ENCODE measurements at places on chromosomes 5 and 9. TPM values are rescaled to one million over a fixed set of nuclear protein-coding genes. Genes with fewer than 3 reads are reported as not detected.
A peak's percentile ranks its signal among the peaks of the same experiment; 100 is the strongest.

DNA sequence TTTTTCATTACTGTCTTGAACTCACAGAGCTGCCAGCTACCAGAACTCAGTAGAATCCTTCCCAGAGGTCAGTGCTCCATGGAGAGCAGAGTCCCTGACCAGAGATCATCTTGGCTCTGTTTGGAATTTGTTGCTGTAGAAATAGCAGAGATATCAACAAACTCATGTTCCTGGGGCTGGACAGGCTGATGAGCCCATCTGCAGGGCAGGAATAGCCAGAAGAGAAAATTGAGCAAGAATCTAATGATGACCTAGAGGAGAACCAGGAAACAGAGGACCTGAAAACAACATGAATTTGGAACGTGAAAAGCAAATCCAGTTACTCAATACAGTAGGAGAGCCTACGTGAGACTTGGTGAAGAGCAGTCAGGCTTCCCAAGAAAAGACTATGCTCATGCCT, 437.8 kb downstream of the PLK2 start:
- DNase-seq, result peak; percentile 42

DNA sequence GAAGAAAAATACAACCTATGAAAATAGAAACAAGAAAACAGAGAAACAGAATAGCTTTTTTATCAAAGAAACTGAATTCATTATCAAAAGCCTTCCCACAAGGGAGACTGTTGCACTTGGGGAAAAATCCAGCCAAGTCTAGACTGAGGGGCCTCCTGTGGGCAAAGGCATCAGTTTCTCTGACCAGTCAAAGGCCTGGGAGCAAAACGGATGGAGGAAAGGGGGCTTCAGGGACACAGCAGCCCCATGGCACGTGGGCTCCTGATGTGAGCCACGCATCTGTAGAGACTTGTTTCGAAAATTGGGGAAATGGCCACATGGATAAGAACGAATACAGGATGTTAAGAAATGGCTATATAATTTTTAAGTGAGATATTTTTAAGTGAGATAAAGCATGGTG, 21.1 kb downstream of the ZDHHC11B start:
- no peak for DNase-seq

ADAMTS16 gene
- total RNA-seq, result 2.6 TPM

DNA sequence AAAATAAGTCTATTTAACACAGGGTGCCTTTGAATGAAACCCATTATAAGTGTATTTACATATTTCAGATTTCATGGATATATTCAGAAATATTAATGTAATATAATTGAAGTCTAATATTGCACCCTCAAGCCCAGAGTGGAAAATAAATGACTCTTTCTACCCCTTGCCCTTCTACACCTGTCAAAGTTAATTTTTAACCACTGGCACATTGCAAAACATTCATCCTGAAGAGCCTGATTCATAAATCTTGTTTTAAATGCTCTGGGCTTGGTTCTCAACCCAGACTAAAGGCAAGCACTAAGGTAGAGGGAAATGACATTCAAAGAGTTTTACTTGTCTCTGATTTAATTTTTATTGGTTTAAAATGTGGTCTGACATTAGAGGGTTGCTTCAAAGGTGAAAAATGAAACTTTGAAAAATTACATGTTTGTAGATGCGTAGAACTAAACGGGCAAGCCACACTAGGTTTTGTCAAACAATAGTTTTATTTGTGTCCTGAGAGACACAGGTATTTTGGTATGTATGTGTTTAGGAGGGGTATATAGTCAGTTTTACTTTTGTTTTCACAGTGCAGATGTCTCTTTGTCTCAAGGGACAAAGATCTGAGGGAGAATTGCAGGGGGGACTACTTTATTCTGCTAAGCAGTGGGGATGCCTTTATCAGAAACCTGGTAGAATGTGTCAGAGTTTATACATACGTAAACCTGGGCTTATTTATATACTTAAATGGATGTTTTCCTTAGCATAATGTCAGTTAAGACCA, 69.7 kb downstream of the PIK3R1 start:
- DNase-seq, result no peak

GRCh38 chr9:90607701-90608516, 34.7 kb downstream of the DIRAS2 start:
- DNase-seq, result no peak

S1PR3 gene
- 102 TPM for total RNA-seq

DNA sequence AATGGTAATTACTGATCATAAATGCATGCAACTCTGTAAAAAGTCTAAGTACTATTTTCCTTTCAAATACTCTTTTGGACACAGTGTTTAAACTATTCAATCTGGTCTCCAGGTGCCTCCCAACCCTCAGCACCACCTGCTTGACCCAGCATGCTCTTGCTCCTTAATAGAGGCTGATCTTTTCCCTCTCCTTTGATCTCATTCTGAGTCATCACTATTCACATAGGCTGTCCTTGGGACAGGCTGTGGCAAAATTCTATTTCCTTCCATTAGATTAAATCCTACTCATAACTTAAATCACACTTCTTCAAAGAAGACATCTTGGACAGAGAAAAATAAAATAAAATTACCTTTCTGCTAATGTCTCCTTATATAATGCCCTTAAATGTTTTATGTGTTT, 199.4 kb upstream of the ST8SIA4 start:
- DNase-seq, result no peak

GRCh38 chr9:38699337-38699736, 20.6 kb downstream of the FAM240B start:
- DNase-seq, result no peak

DNA sequence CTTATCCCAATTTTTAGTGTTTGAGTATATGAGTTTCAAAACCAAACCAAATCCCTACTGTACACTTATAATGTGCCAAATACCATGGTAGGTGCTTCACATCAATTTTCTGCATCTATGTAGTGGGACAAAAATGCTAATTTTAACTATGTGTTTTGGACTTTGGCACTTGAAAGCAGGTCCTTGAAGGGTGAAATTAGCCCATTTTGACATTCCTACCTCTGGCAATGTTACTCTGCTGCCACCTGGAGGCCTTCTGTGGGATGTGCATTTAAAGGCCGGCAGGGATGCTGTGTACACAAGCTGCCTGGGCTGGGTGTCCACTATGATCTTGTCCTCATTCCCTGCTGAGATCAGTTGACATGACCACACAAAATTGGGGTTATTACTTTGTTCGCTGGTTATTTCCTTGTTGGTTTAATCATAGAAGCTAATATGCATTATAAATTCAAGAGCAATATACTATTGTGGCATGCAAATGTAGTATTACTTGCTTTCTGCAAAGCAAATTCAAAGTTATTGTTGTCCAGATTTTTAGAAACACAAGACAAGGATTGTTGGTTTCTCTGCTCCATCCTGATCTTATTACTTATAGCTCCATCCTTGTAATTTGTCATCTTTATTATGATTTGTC, 166.8 kb downstream of the ARHGEF28 start:
- DNase-seq, result peak; percentile 78

DNA sequence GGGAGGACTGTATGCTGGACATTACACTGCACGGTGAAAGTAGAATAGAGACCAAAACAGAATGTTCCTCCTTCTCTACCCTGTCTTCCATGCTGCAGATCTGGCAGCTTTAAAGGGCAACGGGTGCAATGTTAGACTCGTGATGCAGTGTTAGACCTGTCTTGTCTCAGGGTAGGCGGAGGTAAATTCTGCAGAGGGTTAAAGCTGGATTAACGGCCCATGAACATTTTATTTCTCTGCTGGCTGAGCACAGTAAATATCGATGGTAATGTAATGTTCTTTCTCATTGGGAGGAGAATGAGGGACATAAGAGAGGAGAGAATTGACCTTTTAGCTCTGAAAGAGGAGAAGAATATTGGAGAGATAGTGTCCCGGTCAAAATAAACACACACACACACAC, 178.9 kb downstream of the NMUR2 start:
- no peak for DNase-seq

SWI5 gene
- 26.7 TPM for total RNA-seq

GRCh38 chr5:147685993-147686392, 96.5 kb downstream of the JAKMIP2 start:
- no peak for DNase-seq

TNC gene
- 371 TPM for total RNA-seq

CYSRT1 gene
- 0.64 TPM for total RNA-seq

SRA1 gene
- 40.6 TPM for total RNA-seq

SLCO6A1 gene
- total RNA-seq, result under 0.01 TPM

GRCh38 chr5:172111852-172112225, 76.2 kb downstream of the STK10 start:
- DNase-seq, result peak; percentile 91

DNA sequence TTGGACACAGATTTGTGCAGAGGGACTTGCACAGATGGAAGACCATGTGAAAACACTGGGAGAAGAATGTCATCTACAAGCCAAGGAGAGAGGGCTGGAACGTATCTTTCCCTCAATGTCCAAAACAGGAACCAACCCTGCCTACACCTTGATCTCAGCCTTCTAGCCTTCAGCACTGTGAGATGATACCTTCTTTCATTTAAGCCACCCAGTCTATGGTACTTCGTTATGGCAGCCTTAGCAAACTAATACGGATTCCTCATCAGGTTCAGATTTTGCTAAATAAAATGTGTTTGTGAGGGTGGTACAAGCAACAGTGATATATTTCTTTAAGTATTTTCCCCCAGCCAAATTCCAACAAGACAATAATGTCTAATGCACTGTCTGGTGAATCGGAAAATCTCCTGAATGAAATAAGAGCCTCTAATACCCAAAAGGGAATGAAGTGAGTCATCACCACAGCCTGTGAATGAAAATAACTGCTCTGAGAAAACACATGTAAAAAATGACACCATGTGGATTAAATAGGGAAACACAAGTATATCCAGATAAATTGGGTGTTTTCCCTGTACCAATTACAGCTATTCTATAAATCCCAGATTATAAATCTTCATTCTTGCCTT, 182.8 kb upstream of the TARS1 start:
- peak; percentile 68 for DNase-seq

DNA sequence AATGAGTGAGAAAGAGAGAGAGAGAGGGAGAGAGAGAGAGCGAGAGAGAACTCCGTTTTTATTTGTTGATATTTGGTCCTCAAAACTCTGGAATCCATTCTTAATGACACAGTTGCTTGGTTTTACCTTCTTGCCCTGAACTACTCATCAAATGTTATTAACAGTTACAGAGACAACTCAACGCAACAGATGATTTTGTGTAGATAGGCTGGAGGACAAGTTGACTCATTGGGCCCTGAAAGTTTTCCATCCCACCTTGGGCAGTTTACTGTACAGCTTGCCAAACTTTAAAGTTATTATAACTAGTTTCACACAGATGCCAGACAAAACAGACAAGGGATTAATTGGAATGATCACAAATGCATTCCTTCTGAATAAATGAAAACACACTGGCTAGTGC, 339.9 kb downstream of the ARL15 start:
- DNase-seq, result no peak

- peak; percentile 28 for DNase-seq
Observed at GRCh38 chr5:120240706-120241105, 223.4 kb upstream of the PRR16 start.

DNA sequence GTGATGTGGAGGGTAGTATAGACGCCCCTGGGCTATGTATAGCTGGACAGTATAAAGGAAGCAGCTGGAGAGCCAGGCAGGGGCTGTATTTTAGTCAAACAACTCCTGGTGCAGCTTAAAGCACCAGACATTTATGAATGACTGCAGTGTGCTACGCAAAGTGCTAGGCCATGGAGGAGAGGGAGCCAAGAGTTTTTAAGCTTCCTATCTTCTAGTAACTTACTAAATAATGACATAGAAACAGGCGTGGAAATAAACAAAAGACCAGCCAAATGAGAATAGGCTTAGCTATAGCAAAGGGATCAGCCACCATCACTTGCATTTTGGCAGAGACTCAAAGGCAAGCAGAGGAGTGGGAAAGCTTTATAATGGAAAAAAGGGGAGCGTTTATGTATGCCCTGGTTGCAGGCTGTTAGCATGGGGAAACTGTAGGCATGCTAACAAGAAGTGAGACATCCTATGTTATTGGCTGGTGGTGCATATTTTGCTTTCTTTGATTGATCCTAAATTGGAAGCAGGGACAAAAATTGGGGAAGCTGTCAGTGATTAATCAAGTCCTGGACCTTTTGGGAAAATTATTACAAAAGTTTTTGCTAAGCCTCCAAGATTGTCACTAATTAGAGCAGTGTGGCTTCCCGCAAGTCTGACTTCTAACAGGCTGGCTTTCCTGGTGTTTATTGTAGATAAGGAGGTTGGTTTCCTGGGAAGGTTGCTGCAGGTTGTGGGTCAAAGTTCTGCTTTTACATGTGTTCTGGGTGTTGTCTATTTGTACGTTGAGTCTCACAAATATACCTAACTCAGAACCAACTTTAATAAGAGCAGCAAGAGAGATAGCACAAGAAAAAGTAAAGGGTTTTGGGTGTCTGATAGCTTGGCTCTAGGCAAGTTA, 46.6 kb downstream of the RAB3C start:
- no peak for DNase-seq

GRCh38 chr5:122358372-122358979, 46.4 kb downstream of the SNCAIP start:
- peak; percentile 82 for DNase-seq

DNA sequence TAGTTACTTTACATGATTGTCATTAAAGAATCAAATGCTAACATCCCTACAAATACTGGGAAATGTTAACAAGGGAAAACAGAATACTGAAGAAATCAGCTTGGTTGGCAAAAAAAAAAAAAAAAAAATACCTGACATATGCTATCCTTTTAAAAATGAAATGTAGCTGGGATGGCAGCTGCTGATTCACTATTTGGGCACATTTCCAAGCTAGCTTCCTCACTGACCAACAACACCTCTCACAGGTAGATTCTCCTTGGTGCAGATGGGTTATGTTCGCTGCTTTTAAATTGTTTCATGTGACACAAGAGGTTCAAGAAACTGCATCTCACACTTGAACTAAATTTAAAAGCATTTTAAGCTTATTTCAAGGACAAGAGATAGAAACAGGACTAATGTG, 6.1 kb upstream of the PRUNE2 start:
- DNase-seq, result no peak

DNA sequence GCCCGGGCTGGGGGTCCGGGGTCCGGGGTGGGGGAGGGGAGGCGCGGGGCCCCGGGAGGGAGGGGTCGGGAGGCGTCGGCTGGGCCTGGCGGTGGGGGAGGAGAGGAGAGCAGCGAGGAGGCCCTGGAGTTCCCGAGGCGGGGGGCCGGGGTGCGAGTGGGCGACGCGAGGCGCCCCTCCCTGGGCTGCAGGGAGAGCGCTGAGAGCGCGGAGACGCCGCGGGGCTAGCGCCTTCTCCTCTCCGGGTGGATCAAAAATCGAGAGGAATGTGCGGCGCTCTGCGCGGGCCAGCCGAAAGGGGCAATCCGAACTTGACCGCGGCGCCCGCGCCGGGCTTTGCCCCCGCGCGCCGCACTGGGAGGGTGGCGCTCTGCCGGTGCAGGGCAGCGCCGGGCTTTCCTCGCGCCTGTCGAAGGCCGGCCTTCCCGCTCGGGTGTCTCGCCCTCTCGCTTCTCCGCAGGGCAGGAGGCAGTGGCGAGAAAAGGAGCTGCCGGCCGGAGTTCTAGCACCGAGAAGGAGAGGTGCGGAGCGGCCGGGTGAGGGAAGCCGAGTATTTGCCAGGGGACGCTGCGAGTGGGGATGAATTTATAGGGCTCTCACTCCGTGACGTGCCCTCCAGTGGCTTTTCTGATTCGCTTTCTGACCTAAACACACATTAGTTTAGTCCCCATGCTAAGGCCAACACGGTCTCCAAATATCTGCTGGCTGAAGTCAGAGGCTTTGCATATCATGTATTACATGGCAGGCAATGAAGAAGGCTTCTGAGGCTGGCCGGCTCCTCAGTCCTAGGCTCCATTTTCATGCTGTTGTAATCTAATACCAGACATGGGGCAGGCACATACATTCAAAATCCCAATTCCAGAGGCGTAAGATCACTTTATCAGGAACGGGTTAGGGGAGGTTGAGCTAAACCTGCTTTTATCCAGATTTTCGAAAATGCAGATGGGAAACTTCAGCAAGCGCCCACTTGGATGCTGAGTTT, 503 bp upstream of the GDNF start:
- peak; percentile 80 for DNase-seq

CNTNAP3 gene
- total RNA-seq, result 0.64 TPM

- DNase-seq, result no peak
Observed at GRCh38 chr5:88391991-88392390, 123.3 kb upstream of the TMEM161B start.

Data from fibroblast of villous mesenchyme (primary cell).